ENCODE measurements at places on chromosomes 4 and X.

- no peak for DNase-seq
Measured at GRCh38 chr4:37590016-37590415, 96.2 kb downstream of the RELL1 start.

- no peak for DNase-seq
Measured at GRCh38 chrX:4809571-4809970, 1096.1 kb upstream of the PRKX start.

DNA sequence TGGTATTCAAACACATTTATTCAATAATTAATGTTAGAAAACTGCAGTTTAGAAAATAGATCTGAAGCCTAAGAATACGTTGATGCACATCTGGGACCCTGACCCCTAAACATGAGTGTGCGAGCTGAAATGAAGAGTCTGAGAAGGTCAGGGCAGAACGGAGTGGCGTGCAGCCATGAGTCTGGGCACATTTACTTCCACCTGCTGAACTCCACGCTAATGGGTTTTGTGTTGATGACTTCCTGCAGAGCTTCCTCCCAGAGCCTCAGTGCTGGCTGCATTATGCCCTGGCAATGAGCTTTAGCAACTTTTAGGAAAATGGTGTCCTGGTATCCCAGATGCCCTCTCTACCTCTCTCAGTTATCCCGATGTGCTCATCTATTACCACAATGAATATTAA lies 53.1 kb downstream of the FAM114A1 start:
- DNase-seq = no peak

GRCh38 chrX:151543706-151544105 lies 19.8 kb upstream of the PASD1 start:
- DNase-seq = no peak

- no peak for DNase-seq
Measured at GRCh38 chr4:22848332-22848731, 155.6 kb downstream of the GBA3 start.

- DNase-seq = no peak
Measured at GRCh38 chr4:48841045-48841827, 10.3 kb downstream of the OCIAD1 start.

DNA sequence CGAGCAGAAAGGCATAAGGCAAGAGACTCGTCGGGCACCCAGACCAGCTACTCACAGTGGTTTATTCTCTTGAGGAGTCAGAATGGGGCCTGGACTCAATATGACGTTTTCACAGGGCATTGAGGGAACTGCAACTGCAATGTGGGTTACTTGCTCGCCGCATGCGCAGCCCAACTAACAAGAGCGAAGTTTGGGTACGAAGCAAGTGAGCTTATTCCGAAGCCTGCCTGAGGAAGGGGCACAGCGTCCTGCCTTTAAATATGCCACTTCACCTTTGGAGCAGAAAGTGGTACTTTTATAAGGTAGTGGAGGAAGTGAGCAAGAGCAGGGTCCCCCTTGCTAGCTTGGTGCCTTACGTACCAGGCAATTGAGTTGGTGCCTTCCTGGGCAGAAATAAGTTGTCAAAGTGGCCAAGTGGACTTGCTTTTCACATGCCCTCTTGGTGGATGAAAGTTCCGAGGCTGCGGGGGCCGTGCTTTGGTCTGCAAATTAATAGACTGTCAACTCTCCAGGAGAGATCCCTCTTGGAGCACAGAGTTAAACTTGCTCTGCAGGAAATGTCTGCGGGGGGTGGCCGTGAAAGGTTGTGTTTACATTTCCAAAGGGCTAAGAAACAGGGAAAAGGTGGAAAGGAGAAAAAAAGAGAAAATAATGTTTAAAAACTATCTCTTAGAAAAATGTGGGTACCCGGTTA lies 480.4 kb downstream of the TRIML1 start:
- no peak for DNase-seq

DNA sequence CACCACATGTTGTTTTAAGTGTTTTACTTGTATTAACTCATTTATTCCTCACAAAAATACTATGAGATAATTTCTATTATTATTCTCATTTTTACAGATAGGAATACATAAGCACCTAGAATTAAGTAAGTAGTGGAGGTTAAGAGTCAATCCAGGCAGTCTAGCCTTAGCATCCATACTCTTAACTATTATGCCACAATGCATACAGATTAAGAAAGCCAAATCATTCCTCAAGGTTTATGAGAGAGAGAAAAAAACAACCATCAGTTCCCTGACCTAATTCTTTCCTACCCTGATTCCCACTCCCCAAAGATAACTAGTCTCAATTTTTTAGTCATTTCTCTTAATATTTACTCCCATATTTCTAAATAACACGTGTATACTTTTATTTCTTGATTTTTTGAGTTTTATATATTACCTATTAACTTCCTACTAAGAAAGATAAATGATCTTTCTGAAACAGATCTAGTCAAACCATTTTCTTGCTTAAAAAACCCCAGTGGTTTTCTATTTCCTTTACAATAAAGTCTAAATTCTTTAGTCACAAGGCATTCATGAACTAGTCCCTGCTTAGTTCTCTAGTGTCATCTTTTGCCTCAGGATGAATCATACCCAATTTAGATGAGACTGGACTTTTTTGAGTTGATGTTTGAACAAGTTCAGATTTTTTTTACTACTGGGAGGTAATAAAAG lies 16.0 kb downstream of the UBA6 start:
- DNase-seq = no peak

DNA sequence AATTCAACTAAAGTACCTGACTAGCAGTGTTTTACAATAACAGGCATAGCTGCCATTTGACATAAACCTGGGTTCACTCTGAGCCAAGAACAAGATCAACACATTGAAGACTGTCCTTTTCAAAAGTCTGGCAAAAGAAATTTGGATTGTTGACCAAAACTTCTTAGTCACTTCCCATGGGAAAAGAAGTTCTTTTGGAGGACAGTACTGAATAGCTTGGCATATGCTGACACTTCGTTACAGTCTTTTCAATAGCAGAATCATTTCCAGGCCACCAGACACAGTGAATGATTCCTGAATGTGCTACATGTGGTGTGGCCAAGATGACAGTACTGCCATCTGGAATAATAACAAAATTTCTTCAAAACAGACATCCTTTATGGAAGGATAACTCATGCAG lies 560.3 kb downstream of the GRID2 start:
- no peak for DNase-seq

GRCh38 chrX:35406386-35406785 lies 391.8 kb upstream of the MAGEB16 start:
- DNase-seq = no peak

- peak; percentile 86 for DNase-seq
Measured at GRCh38 chr4:153221783-153222706, 17.8 kb downstream of the TRIM2 start.

- DNase-seq = no peak
Measured at GRCh38 chrX:120372667-120373370, 10.9 kb downstream of the ATP1B4 start.

DNA sequence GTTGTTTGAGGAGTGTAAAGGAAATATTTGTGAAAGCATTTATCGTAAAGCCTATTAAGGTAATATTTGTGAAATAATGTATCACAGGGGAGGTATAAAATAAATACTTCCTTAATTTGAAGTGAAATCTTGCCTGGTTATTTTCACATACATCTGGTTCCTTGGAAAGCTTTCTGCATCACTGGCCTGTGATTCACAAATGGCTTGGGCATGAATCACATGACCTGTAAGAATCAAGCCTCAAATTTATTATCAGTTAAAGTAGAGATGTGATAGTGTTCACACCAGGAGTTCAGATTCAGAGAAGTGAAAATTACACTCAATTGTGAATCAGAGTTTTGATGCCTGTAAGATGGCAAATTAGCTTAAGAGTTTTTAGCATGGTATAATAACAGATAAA lies 1911.4 kb downstream of the STIM2 start:
- peak; percentile 62 for DNase-seq

GRCh38 chrX:119132961-119133360 lies 5.3 kb upstream of the KIAA1210 start:
- DNase-seq = no peak

All from fibroblast of lung (primary cell).